ENCODE measurements at places on chromosomes 5 and 9. TPM values are rescaled to one million over a fixed set of nuclear protein-coding genes. Genes with fewer than 3 reads are reported as not detected.

- no peak for DNase-seq
Measured at GRCh38 chr5:73485715-73486114, 12.5 kb upstream of the BTF3 start.

DNA sequence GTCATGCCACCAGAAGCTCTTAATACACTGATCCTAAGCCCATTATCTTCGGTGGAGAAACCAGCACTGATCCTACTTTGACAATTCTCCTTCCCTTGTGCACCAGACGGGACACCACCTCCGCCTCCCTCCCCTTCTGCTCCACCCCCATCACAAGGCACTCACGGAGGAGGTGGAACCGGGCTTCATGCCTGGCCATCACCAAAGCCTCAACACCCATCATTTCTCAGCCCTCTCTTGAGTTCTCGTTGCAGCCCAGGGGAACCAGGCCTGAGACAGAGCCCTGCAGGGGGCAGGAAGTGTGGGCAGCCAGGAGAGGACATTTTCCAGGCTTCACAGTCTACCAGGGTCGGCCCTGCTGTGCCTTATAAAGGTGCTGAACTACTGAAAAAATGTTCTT lies 160.5 kb downstream of the GOLPH3 start:
- no peak for DNase-seq

DNA sequence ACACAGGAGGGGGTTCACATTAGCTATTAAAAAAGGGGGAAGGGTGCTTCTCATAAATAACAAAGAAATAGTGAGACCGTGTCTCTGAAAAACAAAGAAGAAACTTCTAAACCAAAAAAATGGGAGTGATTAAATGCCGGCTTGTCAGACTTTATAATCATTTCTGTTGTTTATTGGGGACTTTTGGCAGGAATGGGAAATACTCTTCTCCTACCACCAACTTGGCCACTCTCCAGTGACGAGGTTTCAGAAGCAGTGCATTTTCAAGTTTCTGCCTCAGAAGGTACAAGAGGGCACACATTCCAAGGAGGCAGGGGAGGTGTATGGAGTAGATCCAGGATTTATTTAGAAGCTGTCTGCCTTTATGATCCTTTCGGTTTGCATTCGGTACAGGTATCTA lies 46.2 kb downstream of the LIX1 start:
- DNase-seq = no peak

- DNase-seq = no peak
Measured at GRCh38 chr5:44945743-44946142, 137.0 kb downstream of the MRPS30 start.

DNA sequence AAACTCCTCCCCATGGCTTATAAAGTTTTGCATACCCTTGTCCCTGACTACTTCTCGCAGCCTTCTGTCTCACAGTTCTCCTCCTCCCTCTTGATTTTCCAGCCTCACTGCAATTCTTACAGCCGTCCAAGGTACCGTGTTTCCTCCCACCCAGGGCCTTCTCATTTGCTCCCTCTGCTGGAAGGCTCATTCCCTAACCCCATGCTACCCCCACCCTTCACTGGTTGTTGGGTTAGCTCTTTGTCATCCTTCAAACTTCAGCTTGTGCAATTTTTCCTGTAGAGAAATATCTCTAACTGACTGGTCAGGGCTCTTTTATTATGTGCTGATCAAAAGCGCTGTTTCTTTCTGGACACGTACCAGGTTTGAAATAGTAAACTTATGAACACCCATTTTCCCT lies 329.2 kb downstream of the EBF1 start:
- DNase-seq = no peak

DNA sequence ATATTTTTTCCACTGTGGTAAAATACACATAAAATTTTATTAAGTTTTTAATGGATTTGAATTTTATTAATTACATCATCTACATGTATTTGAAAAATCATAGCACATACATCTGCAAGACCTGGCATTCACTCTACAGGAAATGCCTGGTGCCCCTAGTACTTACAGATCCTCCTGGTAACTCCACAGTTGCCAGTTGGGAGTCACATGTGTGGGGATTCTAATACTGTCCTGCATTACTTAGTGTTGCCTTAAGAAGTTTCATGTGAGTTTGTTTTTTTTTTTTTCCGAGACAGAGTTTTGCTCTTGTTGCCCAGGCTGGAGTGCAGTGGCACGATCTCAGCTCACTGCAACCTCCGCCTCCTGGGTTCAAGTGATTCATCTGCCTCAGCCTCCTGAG lies 18.1 kb downstream of the KDM3B start:
- DNase-seq = no peak

- DNase-seq = no peak
Measured at GRCh38 chr9:133603135-133603927, 5.9 kb downstream of the FAM163B start.

DNA sequence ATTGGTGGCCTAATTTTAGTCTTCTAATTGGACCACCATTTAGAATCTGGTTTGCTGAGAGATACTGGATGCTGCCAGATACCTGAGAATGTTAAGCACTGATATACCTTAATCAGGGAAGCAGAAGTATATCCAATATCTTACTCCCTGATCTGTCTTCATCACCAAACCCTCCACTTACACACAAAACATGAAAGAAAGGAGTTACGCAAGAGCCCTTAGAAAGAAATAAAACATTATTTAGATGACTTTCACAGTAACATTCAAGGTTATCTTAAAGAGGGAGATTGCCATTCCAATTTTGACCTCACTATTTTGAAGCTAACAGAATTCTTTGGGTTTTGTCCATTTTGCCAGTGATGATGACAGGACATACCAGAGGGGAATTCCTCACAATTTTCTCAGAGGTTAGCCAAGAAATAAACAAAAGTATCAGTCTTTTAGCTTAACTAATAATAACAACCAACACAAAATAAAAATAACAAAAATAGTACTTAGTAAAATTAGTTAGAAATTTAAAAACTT lies 496.1 kb downstream of the NFIB start:
- no peak for DNase-seq

DNA sequence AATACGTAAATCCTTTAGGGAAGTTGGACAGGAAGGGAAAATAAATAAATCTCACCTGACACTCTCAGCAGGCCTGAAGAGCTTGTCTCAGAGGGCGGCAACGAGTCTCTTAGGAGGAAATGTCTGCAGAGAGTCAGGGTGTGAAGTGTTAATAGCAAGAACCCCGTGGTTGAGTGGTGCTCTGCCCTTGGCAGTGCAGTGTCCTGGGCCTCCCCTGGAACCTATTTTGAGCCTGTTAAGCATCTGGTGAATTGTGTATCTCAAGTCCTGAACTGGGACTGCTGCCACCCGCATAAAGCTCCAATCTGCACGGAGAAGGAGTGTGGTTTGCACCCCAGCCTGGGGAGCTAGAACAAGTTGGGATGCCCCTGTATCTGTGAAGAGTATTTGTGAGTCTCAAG lies 211.8 kb downstream of the GOLPH3 start:
- DNase-seq = no peak

DNA sequence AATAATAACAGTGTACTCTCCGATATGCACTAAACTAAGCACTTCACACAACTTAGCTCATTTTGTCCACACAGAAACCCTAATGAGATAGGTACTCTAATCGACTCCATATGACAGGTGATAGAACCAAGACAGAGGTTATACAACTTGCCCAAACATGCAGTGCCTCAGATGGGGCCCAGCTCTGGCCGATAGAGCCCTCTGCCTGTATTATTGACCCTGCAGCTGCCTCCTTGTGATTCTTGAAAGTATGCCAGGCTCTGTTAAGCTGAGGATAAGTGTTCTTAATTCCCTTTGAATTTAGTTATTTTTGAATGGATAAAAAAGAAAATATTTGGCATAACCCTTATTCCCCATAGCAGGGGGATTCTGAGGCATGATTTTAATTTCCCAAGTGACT lies 78.5 kb downstream of the HMHB1 start:
- no peak for DNase-seq

- DNase-seq = no peak
Measured at GRCh38 chr5:153594785-153595184, 104.3 kb downstream of the GRIA1 start.

DNA sequence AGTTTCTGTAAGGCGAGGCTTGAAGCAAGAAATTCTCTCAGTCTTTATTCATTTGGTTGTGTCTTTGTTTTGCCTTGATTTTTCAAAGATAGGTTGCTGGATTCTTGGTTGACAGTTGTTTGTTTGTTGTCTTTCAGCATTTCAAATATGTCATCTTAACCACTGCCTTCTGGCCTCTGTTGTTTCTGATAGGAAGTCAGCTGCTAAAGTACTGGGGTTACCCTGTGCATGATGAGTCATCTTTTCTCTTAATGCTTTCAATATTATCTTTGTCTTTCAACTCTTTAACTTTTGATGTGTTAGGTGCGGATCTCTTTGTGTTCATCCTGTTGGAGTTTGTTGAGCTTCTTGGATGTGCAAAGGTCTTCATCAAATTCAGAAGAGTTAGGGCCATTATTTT lies 1571.3 kb downstream of the MAT2B start:
- DNase-seq = no peak

DNA sequence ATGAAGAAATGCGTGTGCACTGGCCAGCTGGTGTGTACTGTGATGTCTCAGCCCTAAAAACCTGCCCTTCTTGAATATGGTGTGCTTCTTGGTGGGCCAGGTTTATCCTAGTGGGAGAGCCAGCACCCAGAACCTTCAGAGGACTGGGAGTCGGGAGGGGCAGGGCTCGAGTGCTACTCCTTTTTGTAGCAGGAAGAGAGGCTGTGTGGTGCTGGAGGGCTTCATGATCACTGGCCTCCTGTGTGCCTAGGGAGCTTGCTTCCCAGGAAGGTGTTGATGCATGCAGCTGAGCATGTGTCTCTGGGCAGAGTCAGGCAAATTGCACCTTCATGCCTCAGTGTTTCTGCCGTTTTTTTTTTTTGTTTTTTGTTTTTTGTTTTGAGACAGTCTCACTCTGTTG lies 20.0 kb downstream of the PHF2 start:
- no peak for DNase-seq

GRCh38 chr5:1975898-1976765 lies 93.4 kb upstream of the IRX4 start:
- DNase-seq = no peak

DNA sequence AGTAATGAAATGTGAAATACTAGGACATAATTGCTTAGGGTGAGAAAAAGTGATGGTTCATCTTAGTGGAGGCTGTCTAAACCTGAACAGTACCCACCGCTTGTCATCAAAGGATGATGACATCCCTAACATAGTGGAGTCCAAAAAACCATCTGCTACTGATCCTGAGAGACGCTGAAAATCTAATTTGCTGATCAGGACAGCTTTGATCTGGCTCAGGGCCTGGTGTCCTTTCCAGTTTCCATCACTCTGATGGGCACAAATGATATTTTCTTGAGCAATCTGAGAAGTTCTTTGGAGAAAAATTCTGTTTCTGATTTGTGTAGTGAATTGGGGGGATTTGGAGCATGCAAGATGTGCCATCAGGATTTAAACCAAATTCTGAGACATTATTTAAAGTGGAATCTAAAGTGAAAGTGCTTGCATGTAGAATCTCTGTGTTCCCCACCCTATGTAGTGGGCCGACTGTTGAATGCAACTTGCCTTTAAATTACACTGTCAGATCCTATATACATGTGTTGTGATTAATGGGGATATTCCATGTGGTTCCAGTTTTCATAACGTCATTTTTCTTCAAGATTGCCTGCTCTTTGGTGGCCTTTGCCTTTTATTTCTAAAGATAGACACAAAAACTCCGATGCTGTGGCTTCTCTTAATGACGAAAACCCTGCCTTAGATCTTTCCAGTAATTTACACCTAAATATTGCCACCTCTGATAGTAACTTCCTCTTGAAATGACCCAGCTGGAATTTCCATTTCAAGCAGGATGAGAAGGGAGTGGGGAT lies 213.2 kb downstream of the PCSK5 start:
- DNase-seq = no peak

- DNase-seq = no peak
Measured at GRCh38 chr5:141618030-141618803, 583 bp downstream of the DIAPH1 start.

GRCh38 chr5:102539996-102540728 lies 41.4 kb upstream of the SLCO6A1 start:
- DNase-seq = no peak

Gene FRMPD1
- not detected for total RNA-seq

Gene CDKN2A
- 54.6 TPM for total RNA-seq

Gene GLRA1
- total RNA-seq = not detected

Gene SPINK7
- not detected for total RNA-seq

Gene TRMO
- 29.9 TPM for total RNA-seq

Gene MEF2C
- total RNA-seq = 36.9 TPM

Gene DND1
- 1.1 TPM for total RNA-seq

Gene LCNL1
- total RNA-seq = not detected

All from glomerular endothelial cell (primary cell).